Hematopoietic multipotent progenitor cell treated with erythropoietin and hydrocortisone succinate and interleukin-3 and kit ligand, for 8 days (in vitro differentiated cells): ENCODE measurements at places on chromosomes 5 and 9.

DNA sequence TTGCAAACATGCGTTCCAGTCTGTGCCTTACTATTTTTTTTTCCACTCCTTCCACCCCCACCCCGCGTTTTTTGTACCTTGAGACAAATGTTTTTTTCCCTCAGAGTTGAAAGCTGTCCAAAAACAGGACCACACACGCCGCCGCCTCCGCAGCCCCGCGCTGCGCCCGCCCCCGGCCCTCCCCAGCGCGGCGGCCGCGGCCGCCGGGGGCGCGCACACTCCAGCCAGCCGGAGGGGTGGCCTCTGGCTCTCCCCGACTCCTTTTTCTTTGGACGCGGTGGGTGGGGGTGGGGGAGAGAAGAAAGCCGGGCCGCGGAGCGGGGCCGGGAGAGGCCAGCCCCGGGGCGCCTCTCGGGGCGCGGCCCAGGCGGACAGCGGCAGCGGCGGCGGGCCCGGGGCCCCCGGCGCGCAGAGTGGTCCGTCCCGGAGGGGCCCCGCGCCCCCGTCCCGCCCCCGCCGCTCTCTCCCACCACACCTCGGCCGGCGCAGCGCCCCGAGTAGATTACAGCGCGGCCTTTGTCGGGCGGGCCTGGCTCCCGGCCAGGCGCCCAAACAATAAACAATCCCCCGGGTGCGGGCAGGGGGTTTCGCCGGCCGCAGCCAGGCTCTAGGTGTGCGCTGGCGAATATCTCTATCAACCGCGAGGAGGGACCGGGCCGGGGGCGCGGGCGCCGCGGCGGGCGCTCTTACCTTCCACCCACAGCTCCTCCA lies 10.9 kb downstream of the PTCH1 start:
- DNase-seq = no peak

DNA sequence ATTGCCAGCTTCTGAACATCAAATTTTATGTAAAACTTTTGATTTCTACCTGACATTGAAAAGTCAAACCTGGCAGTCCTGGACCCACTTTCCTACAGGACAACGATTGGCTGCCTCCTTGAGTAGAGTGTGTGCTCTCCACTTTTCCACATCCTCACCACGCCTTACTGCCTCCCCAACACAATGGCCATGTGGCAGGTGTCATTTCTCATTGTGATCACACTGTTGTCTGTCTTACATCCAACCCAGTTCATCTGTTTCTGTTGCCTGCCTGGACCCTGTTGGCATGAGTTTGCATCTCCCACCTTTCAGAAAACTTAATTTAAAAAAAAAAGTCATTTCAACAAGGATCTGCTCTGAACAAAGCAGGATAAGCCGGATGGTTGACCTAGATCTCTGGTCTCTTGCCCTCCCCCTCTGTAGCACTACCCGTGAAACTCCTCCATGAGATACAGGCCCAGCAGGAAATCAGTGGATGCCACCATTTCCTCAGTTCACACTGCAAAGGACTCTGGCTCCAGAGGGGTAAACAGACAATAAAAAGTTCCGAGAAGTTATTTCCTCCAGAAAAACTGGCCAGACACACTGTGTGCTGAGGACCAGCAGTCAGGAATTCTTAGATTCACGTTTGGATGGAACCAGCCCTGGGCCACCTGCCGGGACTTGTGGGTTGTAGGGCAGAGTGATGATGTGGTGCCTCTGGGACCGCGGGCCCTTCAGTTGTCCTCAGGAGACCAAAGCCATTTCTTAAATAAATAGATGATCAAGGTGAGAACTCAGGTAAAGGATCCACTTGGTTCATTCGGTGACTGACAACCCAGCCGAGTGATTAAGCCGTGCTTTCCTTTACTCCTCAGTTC lies 48.6 kb downstream of the AMBP start:
- no peak for DNase-seq

DNA sequence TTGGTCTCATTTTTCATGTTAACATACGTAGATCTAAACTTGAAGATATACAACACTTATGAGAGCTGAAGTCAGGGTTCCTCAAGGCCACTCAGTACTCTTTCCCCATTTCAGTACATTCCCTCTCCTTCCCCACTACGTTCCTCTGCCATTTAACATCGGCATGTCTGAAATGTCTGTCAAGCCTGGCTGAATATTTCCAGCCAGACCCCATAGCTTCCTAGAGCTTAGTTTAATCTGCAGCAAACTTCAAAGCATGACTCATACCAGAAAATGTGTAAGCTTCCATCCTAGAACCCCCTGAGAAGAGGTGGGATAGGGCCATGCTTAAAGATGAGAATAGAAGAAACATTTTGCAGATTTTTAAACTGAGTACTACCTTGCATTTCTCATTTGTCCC lies 6.2 kb downstream of the GZMA start:
- no peak for DNase-seq

- no peak for DNase-seq
Measured at GRCh38 chr5:6899221-6899620, 186.0 kb downstream of the TENT4A start.

GRCh38 chr9:91066042-91066415 lies 264.4 kb downstream of the SYK start:
- no peak for DNase-seq

- no peak for DNase-seq
Measured at GRCh38 chr5:24225051-24225450, 419.7 kb downstream of the CDH10 start.

- DNase-seq = no peak
Measured at GRCh38 chr5:32326216-32326772, 13.6 kb upstream of the MTMR12 start.

DNA sequence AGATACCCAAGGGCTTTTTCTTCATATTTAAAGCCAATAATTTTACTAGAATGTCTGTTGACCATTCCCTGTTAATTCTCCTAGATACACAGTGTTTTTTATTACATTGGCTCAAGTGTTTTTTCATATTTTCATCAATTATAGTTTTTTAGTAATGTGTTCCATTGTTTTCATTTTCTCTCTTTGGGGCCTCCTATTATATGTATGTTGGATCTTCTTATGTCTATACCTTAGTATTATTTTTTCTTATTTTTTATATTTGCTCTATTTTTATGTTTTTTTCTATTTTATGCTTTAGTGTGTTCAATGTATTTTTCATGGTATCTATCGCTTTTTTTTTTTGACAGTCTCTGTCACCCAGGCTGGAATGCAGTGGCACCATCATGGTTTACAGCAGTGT lies 7.5 kb downstream of the KIAA1958 start:
- DNase-seq = no peak

- no peak for DNase-seq
Measured at GRCh38 chr5:83726912-83727311, 6.3 kb upstream of the HAPLN1 start.

- no peak for DNase-seq
Measured at GRCh38 chr9:136084063-136084944, 10.8 kb downstream of the NACC2 start.

DNA sequence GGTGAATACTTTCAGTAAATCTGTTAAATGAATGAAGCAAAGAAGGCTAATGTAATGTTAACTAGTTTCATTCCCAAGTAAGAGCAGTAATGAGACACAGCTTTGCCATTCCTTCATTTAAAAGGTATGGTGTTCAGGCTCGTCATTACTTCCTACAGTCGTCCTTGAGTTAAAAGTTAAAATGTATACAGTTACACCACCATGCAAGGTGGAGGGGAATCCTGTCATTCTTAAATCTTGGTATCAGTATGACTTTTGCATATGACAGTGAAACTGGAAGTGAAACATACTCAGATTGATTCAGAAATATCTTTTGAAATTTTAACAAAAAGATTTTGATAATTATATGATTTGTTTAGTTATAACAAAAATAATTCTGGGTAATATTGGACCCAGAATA lies 25.9 kb downstream of the MTRR start:
- no peak for DNase-seq

DNA sequence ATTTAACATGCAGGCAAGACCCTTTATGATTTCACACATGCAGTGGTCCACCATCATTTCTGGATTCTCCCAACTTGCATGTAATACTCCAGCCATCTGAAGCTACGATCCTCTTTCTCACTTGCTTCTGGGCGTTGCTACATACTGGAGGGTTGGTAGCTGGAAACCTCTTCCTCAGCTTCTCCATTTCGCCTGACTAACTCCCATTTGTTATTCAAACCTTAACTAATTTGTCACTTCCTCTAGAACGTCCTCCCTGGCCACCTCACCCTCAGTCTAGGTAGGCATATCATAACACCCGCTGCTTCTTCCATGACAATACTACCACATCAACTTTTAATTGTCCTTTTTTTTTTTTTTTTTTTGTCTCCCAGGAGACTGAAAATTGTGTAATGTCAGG lies 72.6 kb upstream of the EQTN start:
- no peak for DNase-seq

DNA sequence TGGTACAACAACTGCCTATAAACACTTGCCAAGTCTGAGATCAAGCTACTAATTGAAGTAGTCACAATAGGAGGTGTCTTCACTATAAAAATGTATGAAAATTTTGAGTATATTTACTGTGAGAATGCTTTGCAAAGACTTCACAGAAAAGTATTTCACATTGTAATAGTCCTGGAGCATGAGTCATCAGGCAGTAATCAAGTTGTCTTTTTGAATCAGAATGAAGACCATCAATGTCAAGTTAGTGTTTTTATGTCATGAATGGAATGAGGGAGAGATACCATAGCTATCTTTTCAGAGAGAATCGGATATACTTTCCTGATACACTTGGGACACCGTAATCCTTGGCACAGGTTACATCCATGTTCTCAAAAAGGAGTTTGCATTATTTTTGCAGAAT lies 466.9 kb upstream of the ARRDC3 start:
- DNase-seq = no peak

DNA sequence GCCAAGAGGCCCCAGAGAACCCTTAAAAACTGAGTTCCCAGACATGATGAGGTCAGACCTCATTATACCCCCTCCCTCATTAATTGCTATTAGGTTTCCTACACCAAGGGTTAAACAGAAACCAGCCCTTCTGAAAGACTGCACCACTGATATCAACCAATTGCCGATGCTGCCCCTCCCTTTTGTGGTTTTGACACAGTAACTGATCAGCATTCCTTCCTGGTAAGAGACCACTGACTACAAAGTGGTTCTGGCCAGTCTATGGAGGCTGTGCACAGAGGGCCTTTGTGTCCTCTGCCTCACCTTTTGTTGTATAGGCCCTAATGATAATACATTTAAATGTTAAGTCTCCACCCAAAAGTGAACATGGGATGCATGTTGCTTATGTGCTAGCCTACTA lies 201.5 kb downstream of the FRMD3 start:
- DNase-seq = peak; percentile 67
